Suprapubic skin (tissue), 4 donors: ENCODE measurements at places on chromosomes 3 and 15. TPM values are rescaled to one million over a fixed set of nuclear protein-coding genes. Genes with fewer than 3 reads are reported as not detected.

Gene STAC
- 0.76 TPM for total RNA-seq

Gene CXCR6
- 0.23 TPM for total RNA-seq

Gene CFAP100
- total RNA-seq, result not detected

Gene SPSB4
- 0.51 TPM for total RNA-seq

Gene ATXN7
- 40.3 TPM for total RNA-seq

Gene MYO5A
- 43.2 TPM for total RNA-seq

Gene EXOSC7
- total RNA-seq, result 90.7 TPM

Gene EPHA6
- total RNA-seq, result not detected

Gene PLA2G4F
- 209 TPM for total RNA-seq

Gene MESP1
- total RNA-seq, result 0.57 TPM

Gene CTXND1
- 0.24 TPM for total RNA-seq

Gene PSMD6
- total RNA-seq, result 82.3 TPM

Gene CPEB1
- 5.2 TPM for total RNA-seq

Gene ZNF80
- not detected for total RNA-seq

Gene ARPC4
- total RNA-seq, result 123 TPM

Gene SPTSSB
- 61.7 TPM for total RNA-seq

Gene SI
- total RNA-seq, result 0.08 TPM

Gene GRK7
- not detected for total RNA-seq

Gene LPP
- 95.7 TPM for total RNA-seq

Gene GCSAM
- total RNA-seq, result 1.3 TPM

Gene PIGZ
- 17.4 TPM for total RNA-seq

Gene GRM7
- not detected for total RNA-seq

Gene ASB14
- not detected for total RNA-seq

Gene IL17RB
- total RNA-seq, result 5.1 TPM

Gene CCDC13
- not detected for total RNA-seq

Gene SELENOK
- 36.5 TPM for total RNA-seq

Gene LMOD3
- total RNA-seq, result not detected

Gene CFAP161
- not detected for total RNA-seq

Gene TRPM1
- total RNA-seq, result 7.0 TPM

Gene CDCP1
- 77.4 TPM for total RNA-seq

Gene FBXW12
- not detected for total RNA-seq

Gene KIF7
- total RNA-seq, result 1.9 TPM

Gene HYAL1
- total RNA-seq, result 19.5 TPM

Gene CFAP44
- total RNA-seq, result 14.9 TPM

Gene LTK
- 0.57 TPM for total RNA-seq

Gene CCDC80
- 32.2 TPM for total RNA-seq

Gene PPARG
- total RNA-seq, result 10.2 TPM

Gene GP9
- not detected for total RNA-seq

Gene TRIM71
- total RNA-seq, result not detected

Gene KBTBD8
- 1.9 TPM for total RNA-seq
